OCI-LY7 (cell line): ENCODE measurements at places on chromosomes 11 and 22.
A peak's percentile ranks its signal among the peaks of the same experiment; 100 is the strongest.

DNA sequence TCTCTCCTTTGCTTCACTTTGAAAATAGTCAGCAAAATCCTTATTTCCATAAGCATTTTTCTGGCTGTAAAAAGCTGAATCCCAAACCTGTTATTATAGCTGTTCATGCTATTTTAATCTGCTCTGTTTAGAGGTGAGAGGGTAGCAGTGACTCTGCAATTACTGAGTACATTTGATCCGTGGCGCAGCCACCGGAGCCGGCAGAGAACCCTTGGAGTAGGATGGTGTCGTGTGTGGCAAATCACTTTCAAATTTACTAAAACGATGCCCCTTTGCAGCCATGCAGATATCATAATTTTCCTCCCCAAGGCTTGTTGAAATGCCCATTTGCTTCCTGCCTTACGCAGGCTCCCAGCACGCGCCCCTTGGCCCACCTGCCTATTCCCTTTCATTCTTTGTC lies 69.6 kb downstream of the ZBTB16 start:
- no peak for DNase-seq

- DNase-seq: no peak
Measured at GRCh38 chr11:74001822-74002286, 7.0 kb downstream of the UCP3 start.

DNA sequence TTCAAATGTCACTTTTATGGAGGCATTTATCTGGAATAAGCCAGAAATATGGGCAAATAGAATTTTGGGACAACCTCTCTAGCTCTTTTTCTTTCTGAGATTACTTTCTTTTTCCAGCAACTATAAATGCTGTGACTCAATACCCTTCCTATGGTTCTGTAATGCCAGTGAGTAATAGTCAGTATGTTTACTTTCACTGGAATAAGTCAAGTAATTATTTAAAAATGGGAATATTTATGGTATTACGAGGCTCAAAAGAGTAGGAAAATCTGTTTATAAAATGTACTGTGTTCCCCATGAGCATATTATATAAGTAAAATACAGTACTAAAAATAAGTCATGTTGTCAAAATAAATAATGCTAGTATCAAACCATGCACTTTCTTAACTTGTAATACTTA lies 750.5 kb downstream of the LUZP2 start:
- no peak for DNase-seq

DNA sequence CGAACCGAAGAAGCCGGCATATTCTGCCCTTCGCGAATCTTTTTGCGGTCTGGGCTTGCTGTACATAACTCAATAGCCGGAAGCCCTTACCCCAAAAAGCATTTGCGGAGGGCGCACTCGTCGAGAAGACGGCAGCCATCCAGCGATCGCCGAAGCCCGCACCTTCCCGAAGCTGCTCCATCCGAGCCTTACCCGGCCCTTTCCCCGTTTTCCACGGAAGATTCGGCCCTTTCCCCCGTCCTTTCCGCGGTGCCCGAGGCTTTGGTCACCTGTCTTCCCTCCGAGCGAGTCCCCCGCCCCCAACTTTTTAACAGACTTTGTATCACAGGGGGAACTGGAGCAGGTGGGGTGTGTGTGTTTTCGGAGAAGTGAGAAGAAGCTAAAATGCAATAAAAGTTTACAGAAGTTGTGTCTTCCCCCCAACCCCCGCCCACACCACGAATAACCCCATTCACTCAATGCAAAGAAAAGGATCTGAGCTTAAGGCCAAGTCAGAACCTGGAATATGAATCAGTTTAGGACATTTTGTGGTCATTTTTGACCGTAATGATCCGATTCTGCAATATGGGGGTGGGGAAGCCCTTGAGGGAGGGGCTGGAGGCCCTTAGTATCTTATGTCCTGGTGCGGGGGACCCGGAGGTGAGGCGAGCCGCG lies 99.0 kb upstream of the HSD17B12 start:
- no peak for DNase-seq

GRCh38 chr11:119406005-119406404 lies 17.0 kb downstream of the THY1 start:
- no peak for DNase-seq

- no peak for DNase-seq
Measured at GRCh38 chr11:20762980-20763379, 93.6 kb downstream of the NELL1 start.

DNA sequence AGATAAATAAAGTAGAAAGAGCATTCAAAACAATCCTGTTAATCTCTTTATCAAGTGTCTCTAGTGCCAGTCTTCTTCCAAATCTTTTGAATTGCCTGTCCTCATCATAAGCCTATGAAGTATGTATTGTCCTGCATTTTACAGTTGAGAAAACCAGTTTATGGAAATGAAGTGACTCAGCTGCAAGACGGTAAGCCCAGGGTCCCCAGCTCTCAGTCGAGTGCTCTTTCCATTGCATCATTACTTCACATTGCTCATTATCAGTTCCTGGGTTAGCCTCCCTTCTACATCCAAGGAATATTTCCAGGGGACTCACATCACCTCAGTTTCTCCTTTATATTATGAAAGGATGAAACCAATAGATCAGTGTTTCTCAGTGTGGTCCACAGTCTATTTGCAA lies 9.1 kb upstream of the P4HA3 start:
- no peak for DNase-seq

DNA sequence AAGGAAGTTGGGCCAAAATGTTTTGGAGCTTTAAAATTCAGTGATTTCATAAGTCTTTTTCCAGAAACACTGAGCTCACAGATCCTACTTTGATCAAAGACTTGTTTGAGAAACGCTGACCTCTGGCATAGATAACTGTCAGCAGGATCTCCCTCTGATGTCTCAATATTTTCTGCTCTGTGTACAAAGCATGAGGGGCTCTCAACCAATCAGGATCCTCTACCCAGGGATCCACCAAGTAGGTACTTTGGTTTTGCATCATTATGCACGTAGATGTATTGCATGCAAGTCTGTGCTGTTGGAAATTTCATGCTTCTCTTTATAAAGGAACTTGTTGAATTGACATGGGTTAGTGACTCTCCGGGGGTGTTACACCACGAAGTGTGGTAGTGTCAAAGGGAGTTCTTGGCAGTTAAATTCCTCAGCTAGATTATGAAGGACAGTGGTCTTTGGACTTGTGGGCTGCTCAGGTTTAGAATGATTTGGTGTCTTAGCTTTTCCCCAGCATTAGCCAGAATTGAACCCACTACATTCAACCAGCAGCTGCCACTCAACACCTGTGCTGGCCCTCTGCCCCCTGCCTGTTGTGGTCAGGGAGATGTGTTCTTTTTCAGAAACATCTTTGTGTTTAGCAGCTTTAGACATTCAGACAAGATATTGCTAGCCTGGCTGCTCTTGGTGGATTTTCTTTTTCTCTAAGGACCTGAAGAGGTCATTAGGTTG lies 1.7 kb upstream of the DIXDC1 start:
- DNase-seq: peak; percentile 27

DNA sequence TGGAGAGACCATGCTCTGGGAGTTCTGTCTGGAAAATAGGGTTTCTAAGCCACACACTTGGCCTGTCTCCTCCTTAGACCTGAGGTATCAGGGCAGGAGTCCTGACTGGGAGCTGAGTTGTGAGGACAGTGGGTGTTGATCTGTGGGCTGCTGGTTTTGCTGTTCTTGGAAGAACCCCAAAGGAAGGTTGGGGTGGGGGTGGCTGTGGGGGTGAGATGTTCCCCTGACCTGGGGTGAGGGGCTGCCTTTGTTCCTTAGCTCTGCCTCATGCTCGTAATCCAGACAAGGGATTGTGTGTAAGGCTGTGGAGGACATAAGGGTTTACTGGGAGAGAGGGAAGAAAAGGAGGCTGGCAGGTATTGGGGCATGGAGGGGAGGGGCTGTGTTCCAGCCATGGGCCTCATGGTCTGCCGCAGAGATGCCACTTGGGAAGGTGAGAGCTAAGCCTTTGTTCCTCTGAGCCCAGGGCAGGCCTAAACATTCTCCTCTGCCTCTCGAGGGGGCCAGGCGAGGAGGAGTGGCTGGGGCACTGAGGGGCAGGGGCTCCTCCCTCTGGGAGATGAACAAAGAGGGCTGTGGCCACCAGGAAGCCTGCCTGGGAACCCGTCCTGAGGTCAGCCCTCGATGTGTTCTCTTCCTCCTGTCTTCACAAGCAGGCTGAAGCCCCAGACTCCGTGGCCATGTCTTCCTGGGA lies 4.4 kb downstream of the OTOG start:
- no peak for DNase-seq

DNA sequence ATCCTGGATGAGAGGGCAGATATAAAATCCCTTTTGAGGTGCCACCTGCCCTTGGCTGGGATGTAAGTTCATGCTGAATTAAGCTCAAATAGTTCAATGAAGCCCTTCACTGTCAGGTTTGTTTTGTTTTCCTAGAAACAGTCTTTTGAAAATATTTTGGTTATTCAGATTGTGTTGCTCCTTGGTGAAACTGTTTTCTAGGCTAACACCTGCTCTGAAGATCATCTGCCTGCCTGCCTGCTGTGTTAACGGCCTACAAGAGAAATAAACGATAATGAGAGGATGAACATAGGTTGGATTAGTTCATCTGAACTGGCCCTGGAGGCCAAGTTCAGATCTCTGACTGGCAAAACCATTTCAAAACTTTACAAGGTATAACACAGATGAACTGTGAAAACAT lies 67.4 kb downstream of the ZBTB44 start:
- no peak for DNase-seq

DNA sequence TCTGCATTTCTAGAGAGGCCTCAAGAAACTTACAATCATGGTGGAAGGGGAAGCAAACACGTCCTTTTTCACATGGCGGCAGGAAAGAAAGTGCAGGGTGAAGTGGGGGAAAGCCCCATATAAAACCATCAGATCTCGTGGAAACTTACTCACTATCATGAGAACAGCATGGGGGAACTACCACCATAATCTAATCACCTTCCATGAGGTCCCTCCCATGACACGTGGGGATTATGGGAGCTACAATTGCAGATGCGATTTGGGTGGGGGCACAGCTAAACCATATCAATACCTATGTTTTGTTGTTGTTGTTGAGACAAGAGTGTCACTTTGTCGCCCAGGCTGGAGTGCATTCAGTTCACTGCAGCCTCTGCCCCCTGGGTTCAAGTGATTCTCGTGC lies 29.9 kb downstream of the SFI1 start:
- no peak for DNase-seq

DNA sequence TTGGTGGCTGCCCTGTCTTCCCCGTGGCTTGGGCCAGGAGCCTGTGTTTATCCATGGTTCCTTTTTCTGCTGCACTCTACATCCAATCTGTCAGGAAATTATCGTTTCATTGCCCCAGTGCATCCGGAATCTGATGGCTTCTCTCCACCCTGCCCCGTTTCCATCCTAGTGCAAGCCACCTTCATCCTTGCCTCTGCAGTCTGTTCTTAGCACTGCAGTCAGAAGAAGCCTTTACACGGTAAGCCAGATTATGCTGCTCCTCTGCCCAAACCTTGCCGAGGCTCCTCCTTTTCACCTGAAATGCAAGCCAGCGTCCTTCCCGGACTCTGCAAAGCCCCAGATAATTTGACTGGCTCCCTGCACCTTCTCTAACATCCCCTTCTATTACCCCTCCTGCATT lies 45.1 kb downstream of the PARVG start:
- no peak for DNase-seq

- no peak for DNase-seq
Measured at GRCh38 chr11:13149991-13150390, 127.6 kb upstream of the BMAL1 start.

GRCh38 chr11:78230161-78230877 lies 41.6 kb downstream of the USP35 start:
- DNase-seq: no peak

DNA sequence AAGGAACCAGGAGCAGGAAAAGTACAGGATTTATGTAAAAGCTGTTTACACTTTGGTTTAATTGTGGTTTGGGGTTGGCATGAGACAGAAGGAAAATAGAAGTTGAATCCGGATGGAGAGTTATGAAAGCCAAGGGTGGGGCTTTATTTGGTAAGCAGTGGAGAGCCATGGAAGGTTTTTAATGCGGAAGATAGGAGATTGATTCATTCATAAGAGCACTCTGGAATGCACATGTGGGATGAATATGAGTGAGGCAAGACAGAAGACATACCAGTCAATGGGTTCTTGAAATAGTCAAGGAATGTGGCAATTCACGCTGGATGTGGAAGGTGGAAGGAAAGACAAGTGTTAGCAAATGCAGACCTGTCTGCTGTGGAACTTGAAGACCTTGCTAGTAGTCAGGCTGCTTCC lies 9.3 kb upstream of the GLB1L3 start:
- no peak for DNase-seq

DNA sequence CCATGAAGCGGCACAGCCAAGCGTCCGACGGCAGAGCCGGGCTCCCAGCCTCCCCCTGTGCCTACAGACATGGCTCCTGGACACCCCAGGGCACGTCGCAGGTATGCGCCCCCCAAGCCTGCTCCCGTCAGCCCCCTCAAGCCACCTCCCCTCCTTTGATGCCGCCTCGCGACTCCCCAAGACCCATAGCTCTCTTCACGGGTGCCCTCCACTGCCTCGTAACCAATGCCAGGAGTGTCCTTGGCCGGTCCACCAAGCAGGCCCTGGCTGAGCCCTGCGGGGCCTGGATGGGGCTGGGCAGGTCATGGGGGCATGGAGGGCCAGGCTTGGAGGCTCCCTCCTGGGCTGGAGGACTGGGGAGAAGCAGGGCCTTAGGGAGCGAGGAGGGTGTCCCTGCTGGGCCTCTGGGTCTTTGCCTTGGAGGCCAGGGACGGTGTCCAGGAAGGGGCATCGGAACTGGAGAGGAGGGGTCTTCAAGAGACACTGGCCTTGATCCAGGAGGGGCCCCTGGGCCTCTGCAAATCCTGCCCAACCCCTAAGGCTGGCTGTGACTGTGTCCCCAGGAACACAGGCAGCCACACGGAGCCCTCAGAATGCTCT lies 9.2 kb downstream of the ANO9 start:
- DNase-seq: no peak

GRCh38 chr11:72781063-72781312 lies 12.9 kb downstream of the STARD10 start:
- no peak for DNase-seq

DNA sequence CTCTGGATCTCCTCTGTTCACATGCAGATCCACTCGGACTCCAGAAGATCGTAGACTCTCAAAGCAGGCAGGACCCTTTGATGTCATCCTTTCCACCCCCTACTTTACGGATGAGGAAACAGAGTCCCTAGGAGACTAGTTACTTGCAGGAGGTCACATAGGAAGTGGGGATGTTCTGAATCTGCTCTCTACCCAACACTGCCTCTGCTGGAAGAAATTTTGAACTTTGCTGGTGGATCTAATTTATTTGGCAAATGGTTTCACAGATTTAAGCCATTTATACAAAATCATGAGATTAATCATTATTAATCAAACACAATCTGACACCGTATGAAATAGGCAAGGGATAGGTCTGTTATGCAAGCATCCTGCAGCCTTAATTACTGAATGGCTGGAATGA lies 55.0 kb upstream of the USP47 start:
- DNase-seq: no peak
